ENCODE measurements at places on chromosomes 12 and 14.

GRCh38 chr14:67666750-67667449, 7.5 kb downstream of the VTI1B start:
- DNase-seq: no peak

DNA sequence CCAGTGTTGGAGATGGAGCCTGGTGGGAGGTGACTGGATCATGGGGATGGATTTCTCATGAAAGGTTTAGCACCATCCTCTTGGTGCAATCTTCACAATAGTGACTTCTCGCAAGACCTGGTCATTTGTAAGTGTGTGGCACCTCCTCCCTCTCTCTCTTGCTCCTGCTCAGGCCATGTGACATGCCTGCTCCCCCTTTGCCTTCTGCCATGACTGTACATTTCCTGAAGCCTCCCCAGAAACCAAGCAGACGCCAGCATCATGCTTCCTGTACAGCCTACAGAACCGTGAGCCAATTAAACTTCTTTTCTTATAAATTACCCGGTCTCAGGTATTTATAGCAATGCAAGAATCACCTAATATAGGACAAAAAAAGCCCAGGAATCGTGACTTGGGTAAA, 171.0 kb upstream of the FOXN3 start:
- no peak for DNase-seq

DNA sequence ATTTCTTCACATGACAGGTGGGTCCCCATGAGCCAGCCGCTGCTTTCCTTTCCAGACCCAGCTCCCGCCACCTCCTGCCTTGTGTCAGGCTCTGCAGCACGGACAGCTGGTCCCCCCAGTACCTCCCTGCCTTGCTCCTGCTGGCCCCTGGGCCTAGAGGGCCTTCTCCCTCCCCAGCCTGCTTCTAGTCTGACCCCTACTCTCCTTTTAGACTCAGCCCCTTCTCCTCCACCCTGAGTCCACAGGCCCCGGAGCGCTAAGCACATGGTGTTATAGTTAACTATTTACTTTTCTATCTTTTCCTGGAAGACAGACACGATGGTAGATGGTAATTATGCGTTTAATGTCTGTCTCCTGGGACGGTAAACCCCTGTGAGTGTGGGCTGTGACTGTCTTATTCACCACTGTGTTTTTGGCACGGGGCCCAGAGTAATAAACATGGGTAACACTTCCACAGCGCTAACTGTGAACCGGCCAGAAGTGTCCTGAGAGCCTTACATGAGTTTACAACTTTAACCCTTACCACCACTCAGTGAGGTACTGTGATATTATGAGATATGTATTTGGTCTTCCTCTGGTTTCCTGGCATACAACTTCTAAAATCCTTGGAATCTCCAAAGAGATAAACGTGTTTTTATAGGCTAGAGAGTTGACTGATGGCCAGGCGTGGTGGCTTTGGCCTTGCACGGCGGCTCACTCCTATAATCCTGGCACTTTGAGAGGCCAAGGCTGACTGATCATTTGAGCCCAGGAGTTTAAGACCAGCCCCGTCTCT, 41.2 kb downstream of the DGLUCY start:
- DNase-seq: no peak

GRCh38 chr12:75960086-75960910, 71.3 kb downstream of the PHLDA1 start:
- DNase-seq: no peak

DNA sequence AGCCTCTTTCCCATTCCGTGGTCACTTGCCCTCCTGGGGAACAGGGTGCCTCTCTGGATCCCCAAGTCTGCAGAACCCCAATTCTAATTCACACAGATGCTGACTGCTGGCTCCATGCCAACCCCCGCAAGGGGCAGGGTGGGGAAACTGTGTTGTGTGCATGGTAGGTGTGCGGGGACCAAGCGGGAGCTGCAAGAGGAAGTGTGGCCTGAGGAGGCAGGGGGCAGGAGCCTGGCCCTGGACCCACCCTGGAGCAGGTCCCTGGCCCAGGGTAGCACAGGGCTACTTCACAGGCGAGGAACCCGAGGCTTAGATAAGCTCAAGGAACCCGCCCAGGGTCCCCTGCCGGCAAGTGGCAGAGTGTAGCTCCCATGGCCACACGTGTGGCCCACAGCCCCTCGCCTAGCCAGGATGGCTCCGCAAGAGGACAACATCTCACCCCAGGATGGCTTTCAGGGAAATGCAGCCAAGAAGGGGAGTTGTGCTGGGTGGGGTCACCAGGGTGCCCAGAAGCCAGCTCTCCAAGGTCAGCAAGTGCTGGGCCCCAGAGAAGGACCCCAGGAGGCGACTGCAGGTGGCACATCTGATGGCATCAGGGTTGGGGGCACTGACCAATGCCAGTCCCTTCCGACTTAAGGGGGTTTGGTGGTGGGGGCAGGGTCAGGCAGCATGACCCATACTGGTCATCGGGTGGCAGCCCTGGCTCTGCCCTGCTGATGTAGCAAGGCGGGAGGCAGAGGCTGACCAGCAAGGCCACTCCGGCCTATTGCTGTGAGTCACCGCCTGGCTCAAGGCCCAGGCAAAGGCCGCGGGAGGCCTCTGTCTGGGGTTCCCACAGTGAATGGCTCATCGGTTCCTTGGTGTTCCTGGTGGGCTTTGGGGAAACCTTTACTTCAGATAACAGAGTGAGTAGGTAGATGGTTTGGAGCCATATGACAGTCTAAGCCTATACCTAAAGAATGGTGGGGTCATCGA, 37.3 kb upstream of the EML1 start:
- DNase-seq: no peak

- DNase-seq: no peak
These were observed 103.9 kb downstream of the AKAP6 start for GRCh38 chr14:32432813-32433538.

GRCh38 chr12:1918884-1919236, 408 bp upstream of the CACNA2D4 start:
- no peak for DNase-seq

DNA sequence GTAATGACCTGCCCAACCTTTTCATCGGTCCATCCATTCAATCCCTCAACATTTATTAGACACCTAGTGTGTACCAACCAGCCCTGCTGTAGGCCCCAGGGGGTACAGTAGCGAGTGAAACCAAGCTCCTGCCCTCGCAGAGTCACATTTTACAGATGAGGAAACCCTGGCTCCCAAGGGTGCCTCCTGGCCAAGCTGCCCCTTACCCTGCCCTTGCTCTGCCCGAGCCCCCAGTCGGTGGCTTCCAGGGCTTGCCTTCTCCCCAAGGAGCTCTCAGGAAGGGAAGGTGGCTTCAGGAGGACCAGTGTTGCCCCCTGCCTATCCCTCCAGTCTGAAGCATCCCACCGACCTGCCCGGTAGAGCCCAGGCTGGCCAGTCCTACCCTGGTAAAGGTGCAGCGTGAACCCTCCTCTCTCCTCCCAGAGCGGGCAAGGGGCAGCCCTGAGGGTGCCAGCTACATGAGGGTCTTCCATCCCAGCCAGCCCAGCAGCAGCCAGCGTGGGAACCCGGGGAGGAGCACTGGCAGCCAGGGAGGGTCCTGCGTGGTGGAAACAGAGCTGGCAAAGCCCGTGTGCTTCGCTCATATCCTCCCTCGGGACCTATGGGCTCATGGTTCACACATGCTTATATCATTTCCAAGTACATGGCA, 670 bp upstream of the BEGAIN start:
- no peak for DNase-seq

- no peak for DNase-seq
These were observed 290.2 kb upstream of the FLRT2 start for GRCh38 chr14:85239791-85240190.

DNA sequence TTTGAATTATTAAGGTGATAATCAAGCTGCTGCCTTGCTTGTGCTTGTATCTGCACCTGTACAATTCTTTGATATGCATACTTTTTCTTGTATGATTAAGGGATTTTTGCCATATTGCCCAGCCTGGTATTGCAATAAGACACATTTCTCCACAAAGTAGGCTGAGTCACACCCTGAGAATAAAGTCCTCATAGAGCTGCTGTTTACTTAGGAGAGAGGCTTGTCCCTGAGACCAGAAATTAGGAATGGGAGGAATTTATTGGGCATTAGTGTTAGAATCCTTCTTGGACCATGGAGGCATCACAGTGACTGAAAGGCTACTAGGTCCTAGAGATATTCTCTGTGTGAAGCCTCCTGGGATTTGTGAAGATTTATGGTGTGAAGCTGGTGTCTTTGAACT, 506.8 kb upstream of the FBXO33 start:
- DNase-seq: no peak

GRCh38 chr14:58663494-58664111, 25.8 kb downstream of the DACT1 start:
- DNase-seq: no peak

DNA sequence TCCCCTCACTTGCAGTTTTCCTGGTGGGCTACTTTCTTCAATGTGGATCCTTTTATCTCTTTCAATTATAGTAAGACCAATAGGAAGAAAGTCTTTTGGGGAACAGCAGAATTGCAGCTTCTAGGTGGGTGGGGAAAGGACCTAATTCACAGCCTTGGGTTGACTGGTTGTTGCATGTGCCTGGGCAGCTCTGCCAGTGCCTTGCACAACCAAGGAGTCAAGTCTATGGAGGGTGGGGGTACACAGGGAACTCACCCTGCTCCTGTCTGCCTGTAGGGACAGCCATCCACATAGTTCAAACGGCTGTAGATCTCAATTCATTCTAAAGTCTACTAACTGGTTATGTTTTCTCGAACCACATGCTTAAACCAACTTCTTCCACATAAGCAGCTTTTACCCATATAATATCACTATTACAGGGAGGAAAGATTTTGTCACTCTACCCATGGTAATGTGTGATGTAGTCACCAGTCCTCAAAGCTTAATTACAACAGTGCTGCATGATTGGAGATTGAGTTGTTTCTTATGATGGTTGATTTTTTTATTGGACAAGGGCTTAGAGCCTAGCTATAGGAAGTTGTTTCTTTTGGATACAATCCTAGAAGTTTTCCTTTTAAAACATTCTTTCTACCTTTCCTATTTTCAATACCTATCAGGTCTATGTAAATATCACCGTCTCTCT, 117.7 kb upstream of the FRMD6 start:
- DNase-seq: no peak

DNA sequence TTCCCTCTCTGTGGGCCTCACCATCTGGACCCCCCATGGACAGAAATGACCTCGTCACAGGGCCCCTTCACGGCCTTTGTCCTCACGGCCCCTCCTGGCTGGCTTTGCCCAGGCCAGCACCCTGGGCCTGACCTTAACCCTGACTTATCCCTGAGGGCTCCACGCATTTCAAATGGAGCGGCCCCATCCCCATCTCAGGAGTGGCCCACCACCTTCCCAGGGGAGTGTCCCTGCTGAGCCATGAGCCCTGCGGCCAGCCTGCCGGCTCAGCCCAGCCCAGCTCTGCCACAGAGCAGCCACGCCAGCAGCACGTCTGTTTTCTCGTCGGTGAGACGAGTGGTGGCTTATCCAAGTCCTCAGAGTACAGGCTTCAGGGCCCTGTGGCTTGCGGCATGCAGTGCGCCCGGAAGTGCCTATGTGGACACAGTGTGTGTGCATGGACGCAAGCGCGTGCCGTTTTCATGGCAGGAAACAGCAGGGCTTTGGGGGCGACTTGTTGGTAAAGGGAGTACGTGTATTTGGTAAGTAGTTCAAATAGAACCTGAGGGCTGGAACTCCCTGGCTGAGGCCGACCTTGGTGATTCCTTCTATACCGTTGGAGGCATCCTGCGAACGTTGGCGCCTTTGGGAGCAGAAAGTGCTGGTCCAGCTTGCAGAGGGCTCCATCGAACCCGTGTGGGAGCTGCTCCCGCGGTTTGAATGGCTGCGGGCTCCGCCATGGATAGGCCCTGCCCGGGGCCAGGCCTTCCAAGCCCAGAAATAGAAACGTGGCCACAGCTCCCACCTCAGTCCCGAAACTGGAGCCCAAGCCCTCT, 52.1 kb downstream of the LRCOL1 start:
- no peak for DNase-seq

DNA sequence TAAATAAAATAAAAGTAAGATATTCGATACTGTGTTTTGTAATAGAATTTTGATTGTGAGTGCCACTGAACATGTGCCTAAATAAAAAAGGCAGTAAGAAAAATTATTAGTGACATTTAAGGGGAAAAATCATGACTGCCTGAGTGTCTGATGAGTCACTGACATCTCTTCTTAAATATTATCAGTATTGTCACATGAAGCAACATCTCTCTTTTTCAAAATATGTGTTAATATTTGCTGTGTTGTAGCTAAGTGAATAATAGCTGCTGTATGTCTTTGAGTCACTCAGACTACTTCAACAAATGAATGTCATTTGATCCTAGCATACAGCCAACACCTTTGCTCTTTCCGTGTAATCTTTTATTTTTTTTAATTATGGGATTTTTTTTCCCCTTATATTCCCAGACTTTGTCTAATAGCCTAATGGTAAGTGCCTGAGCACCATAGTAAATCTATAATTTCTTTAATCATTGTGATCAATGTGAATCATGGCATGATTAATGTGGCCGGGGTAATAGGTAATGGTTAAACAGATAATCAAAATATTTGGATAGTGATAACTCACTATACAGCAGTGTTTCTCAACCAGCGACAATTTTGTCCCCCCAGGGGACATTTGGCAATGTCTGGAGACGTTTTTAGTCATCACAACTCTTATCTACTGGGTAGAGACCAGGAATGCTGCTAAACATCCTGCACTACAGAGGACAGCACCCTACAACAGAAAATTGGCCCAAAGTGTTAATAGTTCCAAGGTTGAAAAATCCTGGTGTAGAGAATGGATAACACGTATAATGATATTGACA, 11.7 kb upstream of the OTX2 start:
- DNase-seq: no peak

DNA sequence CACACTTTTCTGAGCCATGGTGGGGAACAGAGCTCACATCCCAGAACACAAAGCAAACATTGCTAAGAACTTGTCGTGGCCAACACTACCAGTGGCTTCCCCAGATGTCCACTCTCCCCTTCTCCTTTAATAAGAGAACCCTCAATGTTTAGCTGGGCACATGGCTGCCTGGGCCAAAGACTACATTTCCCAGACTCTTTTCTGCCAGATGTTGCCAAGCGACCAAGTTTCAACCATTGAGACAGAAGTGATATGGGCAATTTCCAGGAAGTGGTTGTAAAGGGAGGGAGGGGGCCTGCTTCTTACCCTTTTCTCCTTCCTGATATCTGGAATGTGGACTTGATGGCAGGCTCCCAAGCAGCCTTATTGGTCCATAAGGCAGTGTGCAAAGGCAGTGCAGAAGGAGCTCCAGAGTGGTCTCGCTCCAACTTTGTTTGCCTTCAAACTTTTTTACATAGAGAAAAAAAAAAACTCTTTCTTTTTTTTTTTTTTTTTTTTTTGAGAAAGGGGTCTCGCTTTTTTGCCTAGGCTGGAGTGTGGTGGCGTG, 24.9 kb upstream of the JDP2 start:
- no peak for DNase-seq
